ENCODE measurements at places on chromosomes 4 and X. TPM values are rescaled to one million over a fixed set of nuclear protein-coding genes. Genes with fewer than 3 reads are reported as not detected.

CT45A5 gene
- total RNA-seq = not detected

CSAG2 gene
- not detected for total RNA-seq

ABLIM2 gene
- 4.4 TPM for total RNA-seq

VBP1 gene
- total RNA-seq = 47.0 TPM

GAB1 gene
- total RNA-seq = 2.9 TPM

TLR2 gene
- 0.79 TPM for total RNA-seq

AMMECR1 gene
- total RNA-seq = 6.2 TPM

FGG gene
- 9.9 TPM for total RNA-seq

VCX gene
- total RNA-seq = not detected

LRIT3 gene
- total RNA-seq = not detected

TMPRSS11A gene
- not detected for total RNA-seq

GAGE1 gene
- total RNA-seq = not detected

FAM47A gene
- total RNA-seq = not detected

MAGEA9B gene
- total RNA-seq = not detected

PRDM8 gene
- 0.12 TPM for total RNA-seq

EREG gene
- total RNA-seq = 18.5 TPM

SLC38A5 gene
- 0.42 TPM for total RNA-seq

HMX1 gene
- total RNA-seq = 0.19 TPM

CLGN gene
- 4.9 TPM for total RNA-seq

FSTL5 gene
- total RNA-seq = not detected

GRIPAP1 gene
- 20.9 TPM for total RNA-seq
